Stimulated activated CD8-positive, alpha-beta memory T cell treated with anti-CD3 and anti-CD28 coated beads, Interleukin-7, amount 100 ng/mL, for 48 hours (primary cell): ENCODE measurements at places on chromosomes 5 and 9.

- DNase-seq = no peak
These were observed 2.7 kb downstream of the CAMLG start for GRCh38 chr5:134741052-134741451.

- DNase-seq = no peak
These were observed 130.0 kb downstream of the LHFPL2 start for GRCh38 chr5:78518365-78519197.

GRCh38 chr9:133563291-133563796, 28.8 kb downstream of the ADAMTSL2 start:
- DNase-seq = no peak

- no peak for DNase-seq
These were observed 11.6 kb downstream of the EGR1 start for GRCh38 chr5:138476918-138477317.

GRCh38 chr5:35816881-35817521, 39.7 kb upstream of the IL7R start:
- DNase-seq = no peak

DNA sequence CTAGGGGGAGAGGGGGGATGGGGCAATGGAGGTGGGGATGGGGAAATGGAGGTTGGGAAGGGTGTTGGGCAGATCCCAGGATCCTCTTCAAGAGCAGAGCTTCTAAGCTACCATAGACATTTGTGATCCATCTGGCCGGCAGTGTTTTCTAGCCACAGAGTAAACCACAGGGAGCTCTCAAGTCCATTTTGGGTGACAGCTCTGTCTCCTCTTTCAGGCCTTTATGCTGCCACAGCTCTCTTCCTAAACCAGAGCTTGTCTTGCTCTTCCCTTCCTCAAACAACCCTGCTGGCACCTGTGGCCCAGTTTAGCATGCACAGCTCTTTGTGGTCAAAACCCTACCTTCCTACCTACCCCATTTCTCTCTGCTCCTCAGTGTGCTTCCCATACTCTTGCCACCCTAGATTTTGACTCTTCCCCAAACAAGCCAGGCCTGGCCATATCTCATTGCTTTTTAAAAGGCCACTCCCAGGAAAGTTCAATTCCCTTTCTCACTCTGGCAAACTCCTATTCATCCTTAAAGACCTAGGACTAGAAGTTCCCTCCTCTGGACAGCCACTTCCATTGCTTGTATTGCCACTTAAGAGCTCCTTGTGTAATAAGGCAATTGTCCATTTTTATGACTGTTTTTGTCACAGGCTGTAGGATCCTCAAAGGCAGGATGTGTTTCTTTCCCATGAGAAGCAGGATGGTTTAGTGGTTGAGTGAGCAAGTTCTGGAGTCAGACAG, 84.3 kb upstream of the PANK3 start:
- no peak for DNase-seq

- DNase-seq = no peak
These were observed 15.4 kb downstream of the POC5 start for GRCh38 chr5:75701856-75702255.

- DNase-seq = no peak
These were observed 40.2 kb downstream of the UNC5A start for GRCh38 chr5:176850371-176851245.

DNA sequence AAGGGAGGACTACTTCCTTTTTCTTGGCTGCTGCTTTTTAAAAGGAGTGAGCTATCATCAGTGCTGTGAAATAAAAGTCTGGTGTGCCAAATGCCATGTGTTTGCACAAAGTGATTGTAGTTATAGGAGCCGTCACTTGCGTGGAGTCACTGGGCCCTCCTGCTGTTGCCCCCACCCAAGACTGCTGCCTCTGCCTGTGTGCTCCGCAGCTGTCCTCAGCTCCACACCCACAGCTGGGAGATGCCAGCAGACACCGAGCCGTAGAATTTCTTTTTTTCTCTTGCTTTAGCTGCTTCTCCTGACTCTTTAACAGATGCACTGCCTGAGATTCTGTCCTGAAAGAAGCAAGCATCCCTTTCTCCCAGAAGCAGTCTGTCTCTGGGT, 9.8 kb upstream of the GLE1 start:
- no peak for DNase-seq

DNA sequence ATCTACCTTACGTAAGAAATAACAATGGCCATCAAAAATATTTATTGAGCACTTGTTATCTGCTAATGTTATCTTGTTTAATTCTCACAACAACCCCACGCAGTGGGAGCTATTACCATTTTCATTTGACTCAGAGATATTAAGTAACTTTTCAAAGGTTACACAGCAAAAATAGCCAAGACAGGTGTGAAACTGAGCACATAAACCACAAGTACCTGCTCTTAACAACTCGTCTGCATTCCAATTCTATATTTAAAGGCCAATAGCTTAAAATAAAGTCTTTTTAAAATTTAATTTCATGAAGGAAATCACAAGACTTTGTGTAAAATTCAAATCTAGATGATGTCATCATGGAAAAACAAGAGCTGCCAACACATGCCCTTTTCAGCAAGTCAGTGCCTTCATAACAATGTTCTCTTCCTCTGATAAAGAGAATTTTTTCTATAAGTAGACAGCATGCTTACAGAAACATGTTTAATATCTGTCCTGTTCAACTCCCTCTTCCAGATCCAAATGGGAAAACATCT, 111.6 kb downstream of the MED10 start:
- DNase-seq = no peak

DNA sequence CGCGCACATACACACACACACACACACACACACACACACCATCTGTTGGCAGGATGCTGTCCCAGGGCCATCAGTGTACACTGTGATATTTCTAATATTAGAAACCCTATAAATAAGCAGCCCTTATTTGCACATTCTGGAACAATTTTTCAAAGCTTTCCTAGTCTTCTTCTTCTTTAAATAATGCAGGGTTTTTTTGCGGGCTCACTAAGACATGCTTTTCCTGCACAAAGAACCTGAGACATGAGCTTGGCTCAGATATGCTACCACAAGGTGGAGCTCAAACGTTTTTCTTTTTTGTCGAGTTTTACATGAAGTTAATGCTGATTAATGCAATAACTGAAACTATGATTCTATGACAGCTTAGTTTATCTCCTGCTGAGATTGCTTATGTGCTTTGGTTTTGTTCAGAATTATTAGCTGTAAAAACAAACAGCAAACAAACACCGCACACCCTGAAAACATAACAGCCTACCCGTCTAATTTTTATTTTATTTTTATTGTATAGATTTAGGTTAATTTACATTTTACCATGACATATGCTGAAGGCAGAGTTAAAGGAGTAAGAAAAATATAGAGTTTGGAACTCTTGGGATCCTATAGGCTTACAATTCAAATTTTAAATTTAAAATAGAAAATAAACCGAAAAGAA, 95.8 kb downstream of the ALDH1A1 start:
- no peak for DNase-seq

DNA sequence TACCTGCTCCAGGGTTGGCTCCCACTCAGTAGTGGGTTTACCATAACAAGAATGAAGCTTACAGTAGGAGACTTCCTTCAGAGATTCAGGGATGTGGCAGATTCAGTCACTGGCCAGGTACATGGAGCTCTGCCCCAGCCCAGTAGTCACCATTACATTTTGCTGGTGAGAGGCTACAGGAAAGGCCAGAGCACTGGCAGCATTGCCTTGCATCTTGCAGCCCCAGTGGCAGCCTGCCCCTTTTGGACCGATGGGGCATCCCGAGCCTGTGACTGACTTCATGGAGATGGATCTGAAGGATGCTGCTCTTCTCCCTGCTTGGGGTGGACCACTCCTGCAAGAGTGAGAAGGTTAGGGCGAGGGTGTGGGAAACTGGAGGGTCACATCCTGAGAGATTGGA, 16.8 kb downstream of the TAS2R1 start:
- DNase-seq = no peak
